ENCODE measurements at places on chromosomes 3 and 15. TPM values are rescaled to one million over a fixed set of nuclear protein-coding genes. Genes with fewer than 3 reads are reported as not detected.

DNA sequence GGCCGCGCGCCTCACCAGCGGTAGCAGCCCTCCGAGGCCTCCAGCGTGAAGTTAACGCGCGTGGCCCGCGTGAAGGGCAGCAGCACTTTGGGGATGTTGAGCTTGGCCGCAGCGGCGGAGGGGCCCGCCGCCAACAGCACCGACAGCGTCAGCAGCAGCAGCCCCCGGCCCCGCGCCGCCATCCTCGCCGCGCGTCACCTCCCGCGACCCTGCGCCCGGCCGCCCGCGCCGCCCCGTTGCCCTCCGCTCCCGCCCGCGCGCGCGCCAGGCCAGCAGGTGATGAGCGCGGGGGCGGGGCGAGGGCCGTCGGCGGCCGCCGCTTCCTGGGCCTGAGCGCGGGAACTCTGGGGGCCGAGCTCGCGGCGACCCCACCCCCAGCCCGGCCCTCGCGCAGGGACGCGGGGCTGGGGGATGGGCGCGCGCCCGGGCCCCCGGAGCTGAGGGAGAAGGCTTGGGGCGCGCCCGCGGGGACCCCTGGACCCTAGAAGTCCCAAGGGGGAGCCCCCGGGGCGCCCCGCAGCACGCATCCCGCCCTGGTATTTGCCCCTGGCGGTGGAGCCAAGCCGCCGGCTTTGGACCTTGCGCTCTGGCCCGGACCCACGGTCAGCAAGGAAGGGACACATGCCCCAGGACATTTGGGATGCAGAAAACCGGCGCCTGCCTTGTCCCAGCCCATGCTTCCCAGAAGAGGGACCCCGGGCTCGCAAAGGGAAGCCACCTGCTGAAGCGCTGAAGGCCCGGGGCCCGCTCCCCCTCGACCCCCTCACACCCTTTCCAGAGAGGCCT is at the start of gene NUP210:
TSS of gene NUP210 (minus strand) at position 278 of the 786 bp plus-strand sequence. CDS start at position 182, 96 bp downstream.
- no peak for DNase-seq

DNA sequence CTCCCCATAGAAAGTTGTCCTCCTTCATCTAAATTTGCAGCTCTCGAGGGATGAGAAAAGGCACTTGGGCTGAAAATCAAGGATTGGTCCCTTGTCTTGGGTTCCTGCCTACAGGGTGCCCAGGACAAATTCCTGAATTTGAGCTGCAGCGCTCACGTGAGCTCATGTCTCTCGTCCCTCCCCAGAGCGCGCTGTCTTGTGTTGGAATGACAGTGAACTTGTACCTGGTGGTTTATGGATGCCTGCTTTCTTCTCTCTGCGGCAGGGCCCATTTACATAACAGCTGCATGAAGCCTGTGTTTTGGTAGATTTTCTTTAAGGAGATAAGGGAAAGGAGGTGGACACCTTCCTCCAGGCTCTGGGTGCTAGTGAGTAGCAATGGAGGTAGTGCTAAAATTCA is 4.3 kb downstream of the RYR3 start:
- no peak for DNase-seq

GRCh38 chr15:58932710-58933280 is 684 bp downstream of the SLTM start:
- no peak for DNase-seq

DNA sequence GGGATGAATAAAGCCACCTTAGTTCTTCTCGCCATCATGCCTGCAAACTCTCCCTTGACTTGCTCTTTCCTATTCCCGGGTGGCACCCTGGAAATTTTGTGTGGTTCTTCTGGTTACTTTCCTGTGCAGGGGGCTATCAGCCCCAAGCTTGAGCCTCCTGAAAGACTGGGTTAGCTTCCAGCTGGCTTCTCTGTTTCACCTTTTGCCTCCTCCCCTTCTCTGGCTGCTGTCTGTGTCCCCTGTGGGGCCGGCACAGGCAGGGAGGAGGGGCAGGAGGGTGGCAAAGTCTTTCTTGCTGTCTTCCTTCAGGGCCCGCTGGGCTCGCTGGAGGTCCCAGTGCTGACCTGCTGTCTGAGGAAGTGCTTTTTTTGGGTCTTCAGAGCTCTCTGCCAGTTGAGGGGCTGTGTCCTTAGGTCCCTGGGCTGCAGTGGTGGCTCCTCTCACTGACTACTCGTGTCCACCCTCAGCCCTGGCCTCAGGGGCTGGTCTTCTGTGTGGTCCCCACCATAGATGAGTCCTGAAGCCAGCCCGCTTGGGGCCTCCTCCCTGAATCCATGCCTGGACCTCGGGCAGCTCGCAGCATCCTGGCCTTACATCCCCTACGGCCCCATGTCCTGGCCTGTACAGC is 196.5 kb downstream of the KLF13 start:
- DNase-seq, result no peak

- DNase-seq, result no peak
Measured at GRCh38 chr3:143100451-143100850, 19.1 kb upstream of the CHST2 start.

GRCh38 chr3:3089017-3089416 is 21.2 kb downstream of the IL5RA start:
- DNase-seq, result no peak

DNA sequence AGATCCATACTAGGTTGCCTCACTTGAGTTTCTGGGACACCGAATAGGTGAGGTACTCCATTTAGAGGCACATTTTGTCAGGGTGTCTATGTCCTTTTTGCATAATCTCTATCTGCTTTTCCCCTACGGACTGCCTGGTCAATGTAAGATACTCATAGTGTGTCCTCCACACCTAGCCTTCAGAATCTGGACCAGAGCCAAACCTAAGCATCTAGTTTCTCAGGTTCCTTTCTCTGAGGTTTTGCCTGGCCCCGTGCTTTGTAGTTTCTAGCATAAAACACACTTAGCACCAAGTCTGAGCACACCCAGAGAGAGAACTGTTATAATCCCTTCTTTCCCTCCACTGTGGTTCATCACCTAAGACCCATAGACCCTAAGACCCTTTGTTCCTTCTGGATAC is 105.9 kb upstream of the MLF1 start:
- DNase-seq, result no peak

GRCh38 chr3:71998995-71999673 is 214.2 kb upstream of the PROK2 start:
- no peak for DNase-seq

DNA sequence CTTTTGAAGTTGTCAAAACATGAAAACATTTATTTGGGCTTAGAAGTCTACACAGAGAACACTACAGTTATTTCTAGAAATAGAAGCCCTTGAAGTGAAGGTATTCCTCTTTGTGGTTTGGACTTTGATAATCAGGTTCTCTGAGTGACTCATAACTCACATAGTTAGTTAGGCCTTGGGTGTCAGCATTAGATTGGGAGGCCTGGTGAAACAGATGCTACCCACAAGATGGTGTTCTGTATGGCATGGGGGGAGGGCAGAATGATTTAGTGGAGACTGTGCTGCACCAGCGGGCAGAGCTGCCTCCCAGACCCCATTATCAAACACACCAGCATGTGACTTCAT is 108.9 kb upstream of the ETV5 start:
- no peak for DNase-seq

GRCh38 chr15:39625451-39625850 is 44.6 kb downstream of the THBS1 start:
- no peak for DNase-seq

GRCh38 chr3:45950686-45951600 is 7.7 kb downstream of the CXCR6 start:
- DNase-seq, result no peak

- no peak for DNase-seq
Measured at GRCh38 chr3:17489139-17489538, 253.3 kb downstream of the TBC1D5 start.

- peak; percentile 90 for DNase-seq
Measured at GRCh38 chr3:58161435-58162398, 49.1 kb downstream of the DNASE1L3 start.

- DNase-seq, result no peak
Measured at GRCh38 chr15:35023804-35024203, 35.7 kb upstream of the ZNF770 start.

DNA sequence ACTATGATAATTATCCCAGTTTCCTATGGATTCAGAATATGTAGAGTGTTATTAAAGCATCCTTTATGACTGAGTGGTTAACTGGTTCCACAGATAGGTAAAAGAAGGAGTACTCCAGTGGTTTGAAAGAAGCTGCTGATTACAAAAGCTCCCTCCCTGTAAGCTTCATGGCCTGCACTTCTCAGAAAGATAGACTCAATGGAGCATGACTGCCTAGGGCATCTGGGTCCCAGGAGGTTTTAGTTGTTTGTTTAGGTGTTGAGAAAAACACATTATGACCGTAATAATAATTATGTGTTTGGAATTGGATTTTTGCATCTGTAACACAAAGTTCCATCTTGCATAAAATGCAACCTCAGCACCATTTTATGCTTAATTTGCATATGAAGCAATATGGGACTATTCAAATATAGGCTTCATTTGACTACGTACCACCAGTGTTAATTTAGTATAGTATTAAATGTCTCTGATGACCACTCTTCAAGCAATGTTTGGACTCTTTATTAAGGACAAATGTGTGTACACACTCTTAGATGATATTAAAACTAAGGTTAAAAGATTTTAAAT is 121.1 kb downstream of the ROBO2 start:
- no peak for DNase-seq

DNA sequence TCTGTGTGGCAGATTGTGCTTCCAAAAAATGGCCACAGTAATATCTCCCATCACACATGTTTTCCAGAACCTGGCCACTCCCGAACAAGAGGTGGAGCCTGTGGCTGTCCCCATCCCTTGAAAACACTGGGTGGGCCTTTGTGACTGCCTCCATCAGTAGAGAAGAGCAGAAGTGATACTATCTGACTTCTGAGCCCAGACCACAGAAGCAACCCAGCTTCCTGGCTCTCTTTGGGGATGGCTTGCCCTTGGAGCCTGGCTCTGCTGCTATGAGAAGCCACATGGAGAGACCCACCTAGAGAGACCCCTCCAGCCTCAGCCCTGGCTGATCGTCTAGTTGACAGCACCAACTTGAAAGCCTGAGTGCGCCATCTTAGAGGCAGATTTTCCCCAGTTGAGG is 39.8 kb upstream of the CMTM8 start:
- DNase-seq, result no peak

GRCh38 chr3:17901893-17902292 is 159.5 kb upstream of the TBC1D5 start:
- DNase-seq, result no peak

- no peak for DNase-seq
Measured at GRCh38 chr3:84136425-84136824, 822.4 kb upstream of the CADM2 start.

GRCh38 chr3:126116526-126116925 is 32.6 kb upstream of the SLC41A3 start:
- peak; percentile 3 for DNase-seq

GRCh38 chr3:123349201-123349535 is 99.7 kb downstream of the ADCY5 start:
- DNase-seq, result peak; percentile 27

DNA sequence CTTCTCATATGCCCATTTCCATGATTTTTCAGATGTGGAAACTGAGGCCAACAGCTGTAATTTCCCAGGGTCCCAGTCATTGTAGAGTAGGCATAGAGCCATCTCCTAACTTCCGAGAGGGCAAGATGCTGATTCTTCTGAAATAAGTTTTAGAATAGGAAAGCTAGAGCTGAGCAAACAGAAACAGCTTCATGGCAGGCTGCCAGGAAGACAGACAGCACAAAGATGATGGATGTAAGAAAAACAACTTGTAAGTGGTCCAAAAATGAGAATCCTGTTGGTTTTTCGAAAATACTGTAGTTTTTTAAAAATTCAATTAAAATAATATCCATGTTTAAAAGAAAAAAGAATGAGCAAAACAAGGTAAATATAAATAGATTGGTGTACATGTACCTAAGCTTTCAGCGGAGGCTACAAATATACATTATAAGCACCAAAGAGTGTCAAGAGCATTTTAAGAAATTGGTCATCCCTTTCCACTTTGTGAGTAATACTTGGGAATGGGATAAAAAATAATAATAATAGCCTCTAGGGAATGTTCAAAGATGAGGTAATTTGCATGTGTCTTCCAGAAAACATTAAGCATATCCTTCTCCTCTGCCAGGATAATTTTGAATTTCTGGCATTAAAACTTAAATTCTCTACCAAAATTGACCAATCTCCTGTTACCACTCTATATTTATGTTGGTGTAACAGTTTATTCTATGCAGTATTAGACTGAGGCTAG is 406.6 kb downstream of the MECOM start:
- no peak for DNase-seq

GRCh38 chr3:175564363-175564762 is 705.2 kb downstream of the NAALADL2 start:
- no peak for DNase-seq

DNA sequence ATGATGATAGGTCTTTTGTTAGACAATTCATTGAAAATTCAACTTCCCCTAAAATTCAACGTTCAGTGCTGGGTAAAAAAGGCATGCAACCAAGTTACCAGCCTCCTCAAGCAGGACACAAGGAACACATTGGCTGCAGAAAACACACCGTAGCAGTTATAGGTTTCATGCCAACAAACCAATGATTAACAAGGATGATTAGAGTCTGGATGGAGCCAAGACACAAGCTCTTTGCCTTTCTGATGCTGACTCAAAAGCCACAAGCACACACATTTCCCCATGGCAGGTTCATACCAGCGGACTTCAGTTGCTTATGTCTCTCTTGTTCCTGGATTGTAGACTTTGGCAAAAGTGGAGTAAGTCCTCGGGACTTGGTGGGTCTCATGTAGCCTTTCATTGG is 105.8 kb downstream of the DHX30 start:
- no peak for DNase-seq

GRCh38 chr15:78651007-78651406 is 10.0 kb upstream of the CHRNB4 start:
- DNase-seq, result no peak

DNA sequence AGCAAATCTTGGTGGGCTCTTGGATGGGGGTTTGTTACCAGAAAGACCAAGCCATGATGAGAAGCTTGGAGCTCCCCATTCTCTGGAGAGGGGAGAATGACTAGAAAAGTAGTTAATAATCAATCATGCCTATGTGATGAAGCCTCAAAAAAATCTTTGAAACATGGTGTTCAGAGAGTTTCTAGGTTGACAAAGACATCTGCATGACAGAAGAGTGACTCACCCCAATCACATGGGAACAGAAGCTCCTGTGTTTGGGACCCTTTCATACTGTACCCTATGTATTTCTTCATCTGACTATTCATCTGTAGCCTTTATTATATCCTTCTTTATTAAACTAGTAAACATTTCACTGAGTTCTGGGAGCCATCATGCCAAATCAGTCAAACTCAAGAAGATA is 87.4 kb downstream of the BCHE start:
- no peak for DNase-seq

- DNase-seq, result no peak
Measured at GRCh38 chr3:93988764-93989163, 8.8 kb downstream of the ARL13B start.

Gene HMCES
- polyA plus RNA-seq, result 27.5 TPM

Gene SKOR1
- polyA plus RNA-seq, result 0.05 TPM

Gene SLC12A1
- not detected for polyA plus RNA-seq

Gene APPL1
- polyA plus RNA-seq, result 20.2 TPM

Gene SENP2
- polyA plus RNA-seq, result 49.3 TPM

Gene GOLGA6L4
- polyA plus RNA-seq, result 4.2 TPM

Gene CCR8
- not detected for polyA plus RNA-seq

Gene SLC7A14
- polyA plus RNA-seq, result 0.03 TPM

Gene DPPA2
- polyA plus RNA-seq, result not detected

Gene DNAH12
- 0.28 TPM for polyA plus RNA-seq

Gene GRK7
- 0.02 TPM for polyA plus RNA-seq

Gene CCDC39
- polyA plus RNA-seq, result 0.72 TPM

Gene STARD5
- polyA plus RNA-seq, result 6.3 TPM

Gene CCNDBP1
- 34.2 TPM for polyA plus RNA-seq

Gene CDV3
- 168 TPM for polyA plus RNA-seq

Gene CATSPER2
- polyA plus RNA-seq, result 2.3 TPM

Gene GOLGA6D
- polyA plus RNA-seq, result 0.02 TPM
